Activated CD4-positive, alpha-beta T cell treated with anti-CD3 and anti-CD28 coated beads, Interleukin-2, amount 10 ng/mL, durations not matched to agents 24 days and 14 days (primary cell): ENCODE measurements at places on chromosomes 4 and X. TPM values are rescaled to one million over a fixed set of nuclear protein-coding genes. Genes with fewer than 3 reads are reported as not detected.

OTUD6A gene
- not detected in 2 replicates for total RNA-seq

SPIN4 gene
- total RNA-seq: 4.9 and 5.3 TPM in 2 replicates

CSAG3 gene
- 0.80 and 1.1 TPM in 2 replicates for total RNA-seq

BCORL1 gene
- 8.0 and 9.2 TPM in 2 replicates for total RNA-seq

CRMP1 gene
- not detected in 2 replicates for total RNA-seq

COL25A1 gene
- not detected in 2 replicates for total RNA-seq

EFHC2 gene
- total RNA-seq: not detected in 2 replicates

PCDH11X gene
- not detected in 2 replicates for total RNA-seq

LPAR4 gene
- not detected in 2 replicates for total RNA-seq

CACNA1F gene
- 0.07 and 0.14 TPM in 2 replicates for total RNA-seq

KDR gene
- total RNA-seq: not detected in 2 replicates

NUP62CL gene
- 1.1 and 1.2 TPM in 2 replicates for total RNA-seq

PABPC5 gene
- total RNA-seq: not detected in 2 replicates

SLC9B1 gene
- total RNA-seq: 0.23 and 0.47 TPM in 2 replicates

SPATA4 gene
- total RNA-seq: 0.12 TPM in 1 of 2 replicates, not detected in the other

EDNRA gene
- total RNA-seq: not detected in 2 replicates

ENPP6 gene
- 0.61 and 1.2 TPM in 2 replicates for total RNA-seq

SCML2 gene
- 2.9 and 3.3 TPM in 2 replicates for total RNA-seq

CSAG1 gene
- total RNA-seq: not detected in 2 replicates

CYSLTR1 gene
- 16.1 and 17.2 TPM in 2 replicates for total RNA-seq

ARHGEF9 gene
- total RNA-seq: 16.7 and 18.9 TPM in 2 replicates

CYP2U1 gene
- 0.90 and 0.96 TPM in 2 replicates for total RNA-seq

DCAF4L1 gene
- total RNA-seq: 0.19 and 0.21 TPM in 2 replicates

CXCR3 gene
- total RNA-seq: 34.5 and 35.2 TPM in 2 replicates

XAGE1B gene
- total RNA-seq: not detected in 2 replicates

ABLIM2 gene
- 0.28 and 0.63 TPM in 2 replicates for total RNA-seq

NPNT gene
- total RNA-seq: 0.12 TPM in 1 of 2 replicates, not detected in the other

CA5B gene
- 4.7 and 5.9 TPM in 2 replicates for total RNA-seq

TENM3 gene
- not detected in 2 replicates for total RNA-seq

DRP2 gene
- 0.28 and 0.31 TPM in 2 replicates for total RNA-seq

MORC4 gene
- total RNA-seq: 7.1 and 7.8 TPM in 2 replicates

TRAPPC11 gene
- total RNA-seq: 26.3 and 33.4 TPM in 2 replicates

SOWAHB gene
- not detected in 2 replicates for total RNA-seq

MRPL1 gene
- 65.0 and 72.7 TPM in 2 replicates for total RNA-seq

MAGEA3 gene
- not detected in 2 replicates for total RNA-seq

MAGEA10 gene
- not detected in 2 replicates for total RNA-seq

NPY1R gene
- total RNA-seq: not detected in 2 replicates

USP11 gene
- 25.9 and 27.3 TPM in 2 replicates for total RNA-seq

UGT2B10 gene
- total RNA-seq: not detected in 2 replicates

ZMAT1 gene
- 0.57 and 0.75 TPM in 2 replicates for total RNA-seq

N4BP2 gene
- 24.5 and 24.7 TPM in 2 replicates for total RNA-seq

NAP1L2 gene
- 1.9 and 2.1 TPM in 2 replicates for total RNA-seq
